ENCODE measurements at places on chromosomes 16 and 17. TPM values are rescaled to one million over a fixed set of nuclear protein-coding genes. Genes with fewer than 3 reads are reported as not detected.

Gene SHISA9
- total RNA-seq, result 8.0 TPM

Gene MYCBPAP
- 0.19 TPM for total RNA-seq

Gene BTBD17
- not detected for total RNA-seq

Gene PSME3
- 220 TPM for total RNA-seq

Gene TMC8
- total RNA-seq, result not detected

Gene C16orf90
- not detected for total RNA-seq

Gene TOX3
- not detected for total RNA-seq

Gene ASPSCR1
- total RNA-seq, result 24.9 TPM

Gene CD7
- 0.71 TPM for total RNA-seq

Gene C16orf74
- total RNA-seq, result 62.6 TPM

Gene TNFRSF17
- not detected for total RNA-seq

Gene RAP1GAP2
- 40.2 TPM for total RNA-seq

Gene DNAH17
- total RNA-seq, result not detected

Gene PROCA1
- total RNA-seq, result 1.1 TPM

Measured in MCF 10A (cell line).